ENCODE measurements at places on chromosomes 11 and 22.

DNA sequence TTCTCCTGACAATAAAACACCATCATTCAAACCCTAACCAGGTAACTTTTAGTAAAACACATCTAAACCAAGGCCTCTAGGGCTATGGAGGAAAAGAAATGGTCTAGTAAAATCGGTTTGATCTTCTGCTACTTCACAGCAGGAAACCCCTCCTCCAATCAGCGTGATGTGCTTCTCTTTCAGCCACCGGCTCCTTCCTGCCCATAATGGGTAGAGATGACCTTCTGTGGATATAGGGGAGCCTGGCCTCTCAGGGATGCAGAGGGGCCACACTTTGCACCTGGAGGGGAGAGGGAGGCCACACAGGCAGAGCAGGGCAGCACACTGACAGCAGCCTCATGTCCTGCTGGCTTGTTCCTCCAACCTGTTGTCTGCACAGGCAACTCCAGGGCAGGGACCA, 6.9 kb downstream of the EHD1 start:
- no peak for DNase-seq

GRCh38 chr22:39117585-39118191, 20.6 kb downstream of the APOBEC3H start:
- DNase-seq = peak; percentile 73

DNA sequence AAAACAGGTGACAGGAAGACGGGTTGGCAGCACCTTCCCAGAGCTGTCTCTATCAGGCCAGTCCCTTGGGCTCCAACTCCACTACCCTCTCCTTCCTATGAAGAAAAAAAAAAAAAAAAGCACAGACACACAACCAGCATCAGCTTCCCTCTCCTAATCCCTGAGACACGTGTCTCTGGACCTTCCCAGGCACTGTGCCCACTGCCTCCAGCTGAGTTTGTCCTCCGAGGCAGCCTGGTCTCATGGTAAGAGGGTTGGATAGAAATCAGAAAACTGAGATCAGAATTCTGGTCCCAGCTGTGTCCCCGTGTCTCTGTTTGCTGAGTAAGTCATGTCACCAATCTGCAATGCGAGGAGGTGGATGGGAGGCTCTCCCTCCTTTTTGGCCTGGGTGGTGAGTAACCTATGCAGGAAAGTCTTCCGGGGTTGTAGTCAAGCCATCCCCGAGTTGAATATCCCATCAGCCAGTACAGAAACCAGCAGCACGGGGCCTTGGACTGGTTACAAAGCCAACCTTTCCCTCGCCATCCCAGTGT, 193.7 kb upstream of the TBCEL start:
- no peak for DNase-seq

DNA sequence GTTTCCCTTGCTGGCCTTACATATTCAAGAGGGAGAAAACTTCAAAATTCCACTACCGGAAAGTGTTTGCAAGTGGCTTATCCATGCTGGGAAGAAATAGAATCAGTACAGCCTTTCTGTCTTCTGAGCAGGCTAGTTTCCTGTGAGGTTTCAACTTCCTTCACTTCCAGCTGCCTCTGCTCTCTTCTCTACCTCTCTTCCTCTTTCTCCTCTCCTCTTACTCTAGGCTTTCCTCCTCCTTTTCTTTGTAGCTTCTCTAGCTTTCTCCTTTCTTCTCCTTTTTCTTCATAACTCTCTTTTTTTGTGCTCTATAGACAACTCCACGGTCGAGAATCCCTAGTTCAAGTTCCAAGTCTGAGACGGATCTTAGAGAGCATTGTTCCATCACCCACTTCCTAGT, 421.8 kb downstream of the ETS1 start:
- DNase-seq = no peak

GRCh38 chr11:126165311-126165720, 46.1 kb downstream of the RPUSD4 start:
- no peak for DNase-seq
